CD4-positive, alpha-beta T cell (primary cell): ENCODE measurements at places on chromosomes 13 and 19.
A peak's percentile ranks its signal among the peaks of the same experiment; 100 is the strongest.

GRCh38 chr19:51296336-51297093, 14.9 kb upstream of the IGLON5 start:
- no peaks in the 10 kb centered on the region for H3K36me3 ChIP-seq
- H3K4me1 ChIP-seq: no peaks in the 10 kb centered on the region
- H3K4me3 ChIP-seq: no peak overlapping the region
- no peak overlapping the region for H3K27ac ChIP-seq

DNA sequence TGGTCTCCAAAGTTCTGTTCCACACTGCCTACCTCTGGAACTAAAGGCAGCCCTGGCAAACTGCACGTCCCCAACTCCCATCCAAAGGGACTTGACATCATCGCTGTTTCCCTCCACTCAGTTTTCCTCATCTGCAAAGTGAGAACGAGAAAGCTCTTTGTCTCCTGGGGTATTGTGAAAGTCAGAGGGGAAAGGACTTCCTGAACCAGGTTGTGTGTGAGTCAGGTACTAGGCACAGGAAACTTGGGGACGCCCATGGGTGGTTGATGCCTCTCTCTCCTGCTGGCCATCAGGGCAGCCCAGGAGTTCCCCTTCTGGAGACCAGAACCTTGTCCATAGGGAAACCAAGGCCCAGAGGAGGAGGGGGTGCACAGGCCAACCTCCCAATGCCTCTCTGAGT, 4.7 kb downstream of the CRLF1 start:
- H3K27ac ChIP-seq: no peak overlapping the region
- H3K27me3 ChIP-seq: peaks cover 36% of the 10 kb centered on the region
- H3K4me1 ChIP-seq: peaks cover 21% of the 10 kb centered on the region
- H3K36me3 ChIP-seq: no peaks in the 10 kb centered on the region
- DNase-seq: no peak

DNA sequence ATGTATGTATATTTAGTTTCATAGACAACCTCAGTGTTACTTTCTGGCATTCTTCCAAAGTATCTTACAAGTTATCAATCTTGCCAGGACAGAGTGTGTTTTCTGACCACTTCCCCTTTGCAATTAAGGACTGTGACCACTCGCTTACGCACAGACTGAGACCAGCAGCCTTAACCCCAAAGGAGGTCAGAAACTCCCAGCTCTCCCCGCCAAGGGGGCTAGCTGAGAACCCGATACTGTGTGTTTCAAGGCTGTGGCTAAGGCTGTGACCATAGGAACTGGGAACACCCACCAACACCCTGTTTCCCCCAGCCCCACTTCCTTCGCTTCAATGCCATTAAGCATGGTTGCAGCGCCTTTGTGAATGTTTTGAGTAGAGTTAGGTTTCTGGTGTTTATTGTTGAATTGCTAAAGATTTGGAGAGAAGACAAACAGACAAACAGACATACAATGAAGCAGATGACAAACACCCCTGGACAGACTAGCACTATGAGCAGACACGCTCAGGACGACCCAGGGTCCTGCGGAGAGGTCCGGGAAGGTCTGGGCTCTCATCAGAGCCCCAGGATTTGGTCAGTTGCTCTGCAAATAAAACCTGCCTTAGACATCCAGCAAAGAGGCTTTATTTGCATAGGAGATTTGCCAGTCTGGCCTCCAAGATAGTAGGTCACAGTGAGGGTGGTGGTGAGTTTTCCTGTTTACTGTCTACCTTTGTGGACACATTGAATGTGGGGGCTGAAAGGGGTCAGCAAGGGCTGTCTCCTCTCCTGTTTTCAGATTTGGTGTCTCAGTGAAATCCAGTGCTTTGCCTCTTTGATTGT, 25.0 kb upstream of the TNFSF11 start:
- peak; percentile 29 for DNase-seq
- no peaks in the 10 kb centered on the region for H3K4me1 ChIP-seq
- peaks cover 3% of the 10 kb centered on the region for H3K27me3 ChIP-seq

- no peaks in the 10 kb centered on the region for H3K36me3 ChIP-seq
- DNase-seq: no peak
- H3K27ac ChIP-seq: no peak overlapping the region
These were observed 204.4 kb upstream of the SERP2 start for GRCh38 chr13:44169018-44169911.

GRCh38 chr19:54151362-54152035, 8.0 kb downstream of the LENG1 start:
- H3K27ac ChIP-seq: no peak overlapping the region
- no peak for DNase-seq
- H3K36me3 ChIP-seq: peaks cover 92% of the 10 kb centered on the region
- H3K4me3 ChIP-seq: no peak overlapping the region
- H3K4me1 ChIP-seq: peaks cover 35% of the 10 kb centered on the region
- H3K27me3 ChIP-seq: no peaks in the 10 kb centered on the region

- no peak overlapping the region for H3K27ac ChIP-seq
- peaks cover 84% of the 10 kb centered on the region for H3K36me3 ChIP-seq
- no peak for DNase-seq
- no peak overlapping the region for H3K4me3 ChIP-seq
- no peaks in the 10 kb centered on the region for H3K27me3 ChIP-seq
These were observed 6.3 kb downstream of the RPL36 start for GRCh38 chr19:5696196-5697021.

DNA sequence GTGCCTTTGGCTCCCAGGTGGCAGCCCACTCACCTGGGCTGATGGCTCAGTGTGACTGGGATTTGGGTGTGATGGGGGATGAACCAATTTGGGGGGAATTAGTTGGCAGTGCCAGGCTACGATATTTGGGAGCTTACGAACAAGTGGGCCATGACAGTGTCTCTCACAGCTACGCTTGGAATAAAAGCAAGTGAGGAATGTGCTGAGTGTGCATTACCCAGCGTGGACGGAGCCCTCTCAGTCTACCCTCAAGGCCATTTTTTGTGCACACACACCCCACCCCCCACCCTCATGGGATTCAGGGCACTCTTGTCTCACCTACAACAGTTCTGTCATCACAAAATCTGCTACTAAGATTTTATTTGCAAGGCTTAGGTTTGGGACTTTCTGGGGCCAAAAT, 329.1 kb downstream of the NDFIP2 start:
- no peaks in the 10 kb centered on the region for H3K4me1 ChIP-seq
- H3K27ac ChIP-seq: no peak overlapping the region
- no peaks in the 10 kb centered on the region for H3K36me3 ChIP-seq
- DNase-seq: no peak
- no peaks in the 10 kb centered on the region for H3K27me3 ChIP-seq
- H3K4me3 ChIP-seq: no peak overlapping the region

DNA sequence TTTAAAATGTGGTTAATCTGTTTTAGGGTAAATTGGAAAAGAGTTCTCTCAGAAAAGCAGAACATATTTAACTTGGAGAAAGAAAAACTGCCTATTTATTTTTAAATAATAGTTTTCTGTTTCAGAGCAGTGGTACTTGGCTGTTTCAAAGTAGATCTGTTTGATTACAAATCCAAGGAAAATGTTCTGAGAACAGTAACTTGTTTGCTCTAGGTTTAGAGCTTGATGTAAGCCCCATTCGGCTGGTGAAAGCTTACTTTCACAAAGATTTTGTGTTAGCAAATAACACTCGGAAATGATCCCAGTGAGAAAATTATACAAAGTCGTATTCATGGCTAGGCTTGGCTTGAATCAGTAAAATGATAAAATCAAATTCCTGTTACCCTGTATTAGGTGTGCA, 395.8 kb upstream of the GPC6 start:
- no peak overlapping the region for H3K4me3 ChIP-seq
- H3K36me3 ChIP-seq: no peaks in the 10 kb centered on the region
- H3K27ac ChIP-seq: no peak overlapping the region
- no peaks in the 10 kb centered on the region for H3K4me1 ChIP-seq
- no peak for DNase-seq
- no peaks in the 10 kb centered on the region for H3K27me3 ChIP-seq

DNA sequence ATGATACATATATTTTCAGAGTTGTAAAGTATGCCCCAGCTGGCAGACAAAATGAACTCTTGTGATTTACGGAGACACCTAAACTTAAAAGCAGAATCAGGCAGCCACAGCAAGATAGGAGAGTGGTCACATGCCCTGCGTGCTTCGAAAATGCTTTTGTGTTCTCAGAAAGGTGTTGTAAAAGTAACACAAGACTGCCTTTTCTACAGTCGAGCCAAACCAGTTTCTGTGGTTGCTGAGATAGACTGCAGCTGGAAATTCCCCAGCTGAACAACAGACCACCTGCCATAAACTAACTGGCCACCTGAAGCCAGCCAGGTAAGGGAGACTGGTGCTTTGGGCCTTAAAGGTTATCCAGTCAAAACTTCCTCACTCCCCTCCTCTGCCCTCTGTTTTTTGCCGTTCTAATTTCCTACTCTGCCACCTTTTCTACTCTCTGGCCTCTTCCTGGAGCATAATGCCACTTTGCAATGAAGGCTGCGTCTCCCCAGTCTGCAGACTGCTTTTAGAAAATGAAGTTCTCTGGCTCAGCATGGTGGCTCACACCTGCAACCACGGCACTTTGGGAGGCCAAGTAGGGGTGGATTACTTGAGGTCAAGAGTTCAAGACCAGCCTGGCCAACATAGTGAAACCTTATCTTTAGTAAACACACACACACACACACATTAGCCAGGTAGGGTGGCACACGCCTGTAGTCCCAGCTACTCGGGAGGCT, 381.2 kb upstream of the SLITRK1 start:
- H3K4me3 ChIP-seq: no peak overlapping the region
- H3K4me1 ChIP-seq: no peaks in the 10 kb centered on the region
- H3K27me3 ChIP-seq: no peaks in the 10 kb centered on the region
- H3K36me3 ChIP-seq: no peaks in the 10 kb centered on the region

GRCh38 chr19:42028304-42029216, 34.5 kb upstream of the ATP1A3 start:
- no peak overlapping the region for H3K4me3 ChIP-seq
- H3K36me3 ChIP-seq: no peaks in the 10 kb centered on the region
- H3K27me3 ChIP-seq: peaks cover 6% of the 10 kb centered on the region
- H3K27ac ChIP-seq: no peak overlapping the region
- no peak for DNase-seq

DNA sequence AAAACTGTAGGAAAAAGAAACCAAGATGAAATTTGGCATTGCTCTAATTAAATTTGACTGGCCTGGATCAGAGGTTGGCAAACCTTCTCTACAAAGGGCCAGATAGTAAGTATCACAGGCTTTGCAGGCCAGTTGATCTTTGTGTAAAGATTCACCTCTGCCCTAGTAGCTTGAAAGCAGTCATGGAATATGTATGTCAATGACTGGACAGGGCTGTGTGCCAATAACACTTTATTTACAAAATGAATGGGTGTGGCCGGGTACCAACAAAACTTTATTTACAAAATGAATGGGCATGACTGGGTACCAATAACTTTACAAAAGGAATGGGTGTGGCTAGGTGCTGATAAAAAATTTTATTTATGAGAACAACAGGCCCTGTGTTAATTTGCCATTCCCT, 20.0 kb downstream of the SIN3B start:
- H3K27me3 ChIP-seq: no peaks in the 10 kb centered on the region
- H3K36me3 ChIP-seq: peaks cover 82% of the 10 kb centered on the region
- DNase-seq: no peak
- no peak overlapping the region for H3K27ac ChIP-seq
- no peak overlapping the region for H3K4me3 ChIP-seq

DNA sequence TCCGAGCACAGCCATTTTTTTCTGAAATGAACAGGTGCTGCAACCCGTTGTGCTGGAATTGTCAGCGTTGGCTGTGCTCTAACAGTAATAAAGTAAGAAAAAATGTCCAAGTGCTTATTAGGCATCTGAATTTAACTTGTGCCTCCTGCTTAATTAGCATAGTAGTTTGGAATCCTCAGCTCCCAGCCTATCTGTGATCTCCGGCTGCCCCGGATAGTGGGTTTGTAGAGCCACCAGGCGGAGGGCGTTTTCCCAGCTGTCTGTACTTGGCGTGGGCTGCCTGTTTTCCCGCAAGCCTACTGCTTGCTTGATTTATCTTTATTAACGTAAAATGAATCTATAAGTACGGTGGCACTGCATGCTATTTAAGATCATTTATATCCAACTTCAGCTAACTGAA, 137.9 kb downstream of the MTUS2 start:
- no peaks in the 10 kb centered on the region for H3K4me1 ChIP-seq
- no peaks in the 10 kb centered on the region for H3K27me3 ChIP-seq
- H3K36me3 ChIP-seq: no peaks in the 10 kb centered on the region

DNA sequence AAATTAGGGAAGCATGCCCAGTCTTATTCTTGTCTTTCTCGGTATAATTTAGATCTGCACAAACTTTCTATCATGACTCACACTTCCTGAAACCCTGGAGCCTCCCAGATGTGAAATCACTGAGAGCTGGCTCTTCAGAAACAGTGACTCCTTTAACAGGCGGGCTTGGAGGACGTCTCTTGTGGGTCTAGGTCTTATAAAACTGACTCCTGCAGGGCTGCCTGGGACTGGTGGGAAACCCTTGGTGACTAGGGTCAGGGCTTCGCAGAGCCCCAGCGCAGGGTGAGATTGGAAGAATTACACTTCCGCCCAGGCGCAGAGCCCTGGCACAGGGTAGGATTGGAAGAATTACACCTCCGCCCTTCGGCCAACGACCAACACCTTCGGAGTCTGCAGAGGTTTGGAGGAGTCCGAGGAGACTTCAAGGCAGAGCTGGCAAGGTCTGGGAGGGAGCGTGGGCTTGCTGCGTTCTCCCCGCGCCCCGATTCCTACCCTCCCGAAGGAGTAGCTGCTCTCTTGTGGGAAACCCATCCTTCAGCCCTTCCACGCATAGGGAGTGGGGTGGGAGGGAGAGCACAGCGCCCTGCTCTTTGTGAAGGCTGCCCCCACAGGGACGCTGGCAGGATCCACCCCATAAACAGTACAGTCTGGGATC, 43.4 kb upstream of the MAP3K10 start:
- H3K4me1 ChIP-seq: peaks cover 45% of the 10 kb centered on the region
- H3K27ac ChIP-seq: no peak overlapping the region
- no peaks in the 10 kb centered on the region for H3K36me3 ChIP-seq
- H3K27me3 ChIP-seq: no peaks in the 10 kb centered on the region
- DNase-seq: no peak

- DNase-seq: no peak
- no peaks in the 10 kb centered on the region for H3K36me3 ChIP-seq
- H3K27ac ChIP-seq: no peak overlapping the region
- no peak overlapping the region for H3K4me3 ChIP-seq
- no peaks in the 10 kb centered on the region for H3K27me3 ChIP-seq
These were observed 65.8 kb downstream of the KATNAL1 start for GRCh38 chr13:30241532-30241931.
